ENCODE measurements at places on chromosomes 3 and 15. TPM values are rescaled to one million over a fixed set of nuclear protein-coding genes. Genes with fewer than 3 reads are reported as not detected.

- DNase-seq: peak; percentile 89
Observed at GRCh38 chr3:11976976-11977375, 27.2 kb upstream of the SYN2 start.

- DNase-seq: no peak
Observed at GRCh38 chr3:78277220-78277619, 1237.3 kb downstream of the ROBO2 start.

- DNase-seq: peak; percentile 87
Observed at GRCh38 chr3:46892285-46893145, 15.0 kb downstream of the PTH1R start.

- DNase-seq: no peak
Observed at GRCh38 chr3:151620071-151620470, 113.7 kb upstream of the AADACL2 start.

- no peak for DNase-seq
Observed at GRCh38 chr15:58962662-58963565, 24.5 kb upstream of the RNF111 start.

DNA sequence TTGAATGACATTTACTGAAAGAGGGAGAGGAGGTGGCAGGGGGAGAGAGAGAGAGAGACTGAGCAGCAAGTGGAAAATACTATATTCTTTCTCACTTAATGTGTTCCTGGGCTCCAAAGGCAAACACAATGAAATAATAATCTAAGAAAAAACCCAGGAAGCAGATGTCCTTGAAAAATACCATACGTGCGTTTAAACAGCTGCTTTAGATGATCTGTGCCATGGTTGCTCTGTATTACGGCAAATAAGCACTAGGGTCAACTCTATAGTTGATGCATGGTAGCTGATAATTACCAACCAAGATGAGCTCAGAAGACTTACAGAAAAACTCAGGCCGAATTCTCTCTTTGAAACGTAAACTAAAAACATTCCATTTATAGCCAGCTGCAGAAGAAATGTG lies 410.3 kb upstream of the TBL1XR1 start:
- no peak for DNase-seq

DNA sequence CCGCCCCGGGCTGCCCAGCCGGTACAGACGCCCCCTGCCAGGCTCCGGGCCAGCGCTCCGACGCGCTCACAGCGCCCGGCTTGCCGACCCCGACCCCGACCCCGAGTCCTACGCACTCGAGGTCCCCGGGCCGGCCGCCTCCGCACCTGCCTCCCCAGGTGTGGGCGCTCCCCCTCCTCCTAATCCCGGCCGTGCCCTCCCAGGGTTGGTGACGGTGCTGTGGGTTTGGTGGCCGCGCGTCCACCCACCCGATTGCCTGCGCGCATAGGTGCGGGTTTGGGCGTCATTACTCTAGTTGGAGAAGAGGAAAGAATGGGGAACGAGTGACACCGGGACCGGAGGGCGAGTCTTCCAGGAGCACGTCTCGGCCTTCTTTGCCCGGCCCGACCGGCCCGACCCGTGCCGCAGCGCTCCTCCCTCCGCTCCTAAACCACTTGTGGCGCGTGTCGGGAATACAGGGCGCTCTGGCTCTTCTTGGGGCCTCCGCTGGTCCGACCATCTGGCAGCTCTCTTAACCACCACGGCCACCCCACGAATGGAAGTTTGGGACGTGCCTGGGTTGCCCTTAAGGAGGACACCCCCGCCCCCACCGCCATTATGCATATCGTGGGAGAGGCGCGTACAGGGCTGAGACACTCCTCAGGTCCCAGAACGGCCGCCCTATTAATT lies 810 bp upstream of the THRB start:
- no peak for DNase-seq

- DNase-seq: no peak
Observed at GRCh38 chr15:48800245-48800644, 10.6 kb downstream of the CEP152 start.

DNA sequence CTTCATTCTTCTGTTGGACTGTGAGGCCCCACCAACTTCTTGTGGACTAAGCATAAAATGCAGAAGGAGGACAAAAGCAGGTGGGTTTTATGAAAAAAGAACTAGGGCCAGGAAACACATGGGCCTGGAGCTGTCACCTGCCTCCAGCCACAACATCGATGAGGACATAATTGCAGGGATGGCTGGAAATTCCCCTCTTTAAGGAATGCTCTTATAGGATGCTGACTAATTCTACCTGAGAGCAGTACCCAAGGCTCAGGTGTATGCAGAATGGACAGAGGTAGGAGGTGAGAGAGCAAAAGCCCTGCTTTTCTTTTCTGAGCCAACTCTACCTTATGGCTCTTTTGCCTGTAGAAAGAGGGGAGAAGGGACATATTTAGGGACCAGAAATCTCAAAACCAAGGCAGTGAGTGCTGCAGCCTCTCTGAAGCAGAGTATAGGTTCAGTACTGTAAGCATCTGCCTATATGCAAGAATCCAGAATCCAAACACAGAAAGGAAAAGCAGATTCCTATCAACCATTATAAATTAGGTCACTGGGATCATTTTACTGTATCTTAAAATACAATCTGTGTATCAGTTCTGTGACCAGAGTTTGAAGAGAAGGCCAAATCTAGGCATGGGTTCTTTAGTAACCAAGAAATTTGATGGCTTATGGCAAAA lies 205.3 kb upstream of the WNT5A start:
- peak; percentile 39 for DNase-seq

DNA sequence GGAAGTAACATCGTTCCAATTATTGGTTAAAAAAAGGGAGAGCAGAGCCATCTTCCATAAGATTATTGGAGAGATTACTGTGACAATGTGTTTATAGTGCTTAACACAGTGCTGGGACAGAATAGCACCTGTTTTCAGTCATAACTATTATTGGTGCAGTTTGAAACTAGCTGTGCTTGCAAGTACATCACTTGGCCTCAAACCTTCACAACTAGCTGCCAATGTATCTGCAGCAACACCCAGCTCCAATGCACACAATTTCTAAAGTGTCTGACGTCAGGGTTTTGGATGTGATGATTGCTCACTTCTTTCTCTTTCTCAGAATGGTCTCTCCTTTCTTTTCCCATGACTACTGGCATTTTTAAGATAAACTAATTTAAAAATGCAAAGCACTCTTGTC lies 246.2 kb downstream of the SV2B start:
- no peak for DNase-seq

DNA sequence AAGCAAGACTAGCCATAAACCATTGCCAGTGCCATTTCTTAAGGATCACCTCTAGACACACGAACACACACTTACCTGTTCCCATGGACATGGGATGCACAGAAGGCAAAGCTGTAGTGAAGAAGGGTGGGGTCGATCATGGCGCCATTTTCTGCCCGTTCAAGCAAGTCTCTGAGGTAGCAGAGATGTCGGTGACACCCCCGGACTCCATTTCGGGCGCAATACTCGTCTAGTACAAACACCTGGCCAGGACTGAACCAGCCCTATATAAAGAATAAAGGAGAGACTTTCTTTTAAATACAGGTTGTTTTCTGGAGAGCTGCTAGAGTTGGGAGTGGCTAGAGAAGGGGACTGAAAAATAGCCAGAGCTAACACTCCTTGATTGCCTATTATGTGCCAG lies 159.4 kb upstream of the FEZF2 start:
- no peak for DNase-seq

GRCh38 chr15:76916369-76916768 lies 11.2 kb upstream of the SCAPER start:
- DNase-seq: no peak

GRCh38 chr15:53831907-53832770 lies 72.7 kb upstream of the WDR72 start:
- DNase-seq: no peak

- DNase-seq: no peak
Observed at GRCh38 chr3:113514265-113514769, 639 bp downstream of the SPICE1 start.

- no peak for DNase-seq
Observed at GRCh38 chr15:25718169-25718536, 145.0 kb downstream of the ATP10A start.

DNA sequence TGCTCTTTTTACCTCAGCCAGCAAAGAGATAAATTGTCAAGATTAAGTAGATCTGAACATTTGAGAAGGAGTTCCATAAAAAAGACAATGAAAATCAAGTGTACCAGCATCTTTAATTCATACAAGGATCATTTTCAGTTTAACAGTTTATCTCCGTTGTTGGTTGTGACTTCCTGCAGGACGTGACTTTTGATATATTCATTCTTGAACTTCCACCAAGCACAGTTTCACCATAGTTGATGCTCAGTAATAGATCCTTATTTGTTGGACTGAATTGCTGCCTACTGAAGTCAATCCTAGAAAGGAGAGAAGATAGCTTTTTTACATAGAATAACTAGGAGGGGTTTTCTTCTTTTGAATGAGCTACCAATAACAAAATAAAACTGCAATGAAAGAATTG lies 408.2 kb downstream of the LPP start:
- DNase-seq: no peak

- DNase-seq: no peak
Observed at GRCh38 chr3:24498391-24498790, 3.7 kb upstream of the THRB start.

DNA sequence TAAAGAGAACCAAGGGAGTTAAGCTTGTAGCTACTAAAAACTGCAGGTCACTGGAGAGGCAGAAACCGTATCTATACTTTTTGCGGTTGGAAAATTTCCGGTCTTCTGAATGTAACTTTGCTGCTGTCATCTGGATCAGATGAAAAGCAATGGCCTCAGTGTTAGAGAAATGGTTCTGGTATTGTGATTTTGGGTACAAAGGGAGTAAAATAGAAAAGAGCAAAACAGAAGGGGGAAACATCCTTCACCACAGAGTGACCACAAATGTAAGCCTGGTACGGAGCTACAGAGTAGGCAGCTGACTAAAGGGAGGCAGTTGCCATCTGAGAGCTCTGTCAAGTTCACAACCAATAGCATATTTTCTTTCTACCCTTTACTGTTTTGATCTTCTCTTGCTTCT lies 5.6 kb downstream of the CD96 start:
- no peak for DNase-seq

DNA sequence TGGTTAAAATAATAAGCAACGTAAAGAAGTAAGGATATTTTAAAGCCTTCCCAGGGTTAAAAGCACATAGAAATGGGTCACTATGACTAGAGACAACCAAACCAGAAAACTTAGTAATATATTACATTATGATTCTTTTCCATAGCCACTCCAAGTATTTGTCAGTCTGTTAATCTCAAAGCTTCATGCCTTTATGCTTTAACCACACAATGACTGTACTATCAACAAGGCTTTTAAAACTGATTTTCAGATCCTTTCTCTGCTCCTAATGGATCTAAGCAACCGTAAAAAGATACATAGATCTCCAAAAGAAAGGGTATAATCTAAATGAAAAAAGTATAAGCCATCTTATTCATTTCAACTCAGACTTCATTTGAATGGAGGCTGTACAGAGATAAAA lies 14.4 kb downstream of the SECISBP2L start:
- DNase-seq: no peak

Gene PIGB
- total RNA-seq: 4.3 TPM

Gene SLC22A13
- not detected for total RNA-seq

Gene CPA3
- not detected for total RNA-seq

Gene CELSR3
- total RNA-seq: 4.6 TPM

Gene CPNE9
- 0.80 TPM for total RNA-seq

Gene UROC1
- not detected for total RNA-seq

Gene CILP
- total RNA-seq: not detected

Gene CTXN2
- not detected for total RNA-seq

Gene ROPN1
- not detected for total RNA-seq
